ENCODE measurements at places on chromosomes 4 and X. TPM values are rescaled to one million over a fixed set of nuclear protein-coding genes. Genes with fewer than 3 reads are reported as not detected.

The CXCL1 gene
- total RNA-seq, result 11.4 TPM

The UCHL1 gene
- 1,154 TPM for total RNA-seq

The ZC4H2 gene
- 18.7 TPM for total RNA-seq

The HELT gene
- not detected for total RNA-seq

The TNIP3 gene
- 0.14 TPM for total RNA-seq

The POU4F2 gene
- total RNA-seq, result not detected

The CCDC160 gene
- 1.5 TPM for total RNA-seq

The ARL9 gene
- 1.2 TPM for total RNA-seq

The PPEF1 gene
- total RNA-seq, result 0.14 TPM

The LONRF3 gene
- 0.19 TPM for total RNA-seq

The PRDM5 gene
- total RNA-seq, result 5.3 TPM

The VCX gene
- total RNA-seq, result not detected

The ACTRT1 gene
- total RNA-seq, result not detected

The VGLL1 gene
- 1.3 TPM for total RNA-seq

The AMELX gene
- not detected for total RNA-seq

The MAP9 gene
- 21.0 TPM for total RNA-seq

The SAGE1 gene
- not detected for total RNA-seq

The SSX1 gene
- not detected for total RNA-seq

The SPANXD gene
- not detected for total RNA-seq
